ENCODE measurements at places on chromosomes 7 and 10.

DNA sequence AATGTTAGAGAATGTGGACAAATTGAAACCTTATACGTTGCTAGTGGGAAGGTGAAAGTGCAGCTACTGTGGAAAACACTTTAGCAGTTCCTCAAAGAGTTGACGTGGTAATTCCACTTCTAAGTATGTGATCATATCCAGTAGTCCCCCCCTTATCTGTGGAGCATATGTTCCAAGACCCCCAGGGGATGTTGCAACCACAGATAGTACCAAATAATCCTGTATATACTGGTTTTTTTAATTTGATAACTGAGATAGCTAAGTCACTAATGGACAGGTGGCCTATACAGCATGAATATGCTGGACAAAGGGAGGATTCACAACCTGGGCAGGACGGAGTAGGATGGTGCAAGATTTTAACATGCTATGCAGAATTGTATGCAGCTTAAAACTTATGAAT, 36.8 kb downstream of the PCGF5 start:
- no peak for DNase-seq

GRCh38 chr7:51310131-51310583, 6.5 kb downstream of the COBL start:
- peak; percentile 77 for DNase-seq

GRCh38 chr10:100811261-100811660, 65.9 kb downstream of the PAX2 start:
- no peak for DNase-seq

DNA sequence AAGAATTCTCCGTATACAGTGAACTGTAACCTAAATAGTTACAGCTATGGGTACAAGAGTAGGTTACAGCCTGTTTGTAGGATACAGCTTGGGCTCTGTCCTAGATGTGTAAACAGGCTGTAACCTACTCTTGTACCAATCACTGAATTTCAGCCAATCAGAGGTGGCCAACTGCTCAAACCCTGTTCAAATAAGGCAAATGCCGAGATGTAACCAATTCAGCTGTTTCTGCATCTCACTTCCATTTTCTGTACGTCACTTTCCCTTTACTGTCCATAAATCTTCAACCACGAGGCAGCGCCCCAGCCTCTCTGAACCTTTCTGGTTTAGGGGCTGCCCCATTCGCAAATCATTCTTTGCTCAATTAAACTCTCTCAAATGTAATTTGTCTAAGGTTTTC, 8.3 kb upstream of the MMP21 start:
- DNase-seq = no peak

GRCh38 chr7:75639886-75640190, 98.9 kb downstream of the HIP1 start:
- no peak for DNase-seq

- no peak for DNase-seq
Measured at GRCh38 chr10:51014680-51015389, 59.5 kb upstream of the PRKG1 start.

DNA sequence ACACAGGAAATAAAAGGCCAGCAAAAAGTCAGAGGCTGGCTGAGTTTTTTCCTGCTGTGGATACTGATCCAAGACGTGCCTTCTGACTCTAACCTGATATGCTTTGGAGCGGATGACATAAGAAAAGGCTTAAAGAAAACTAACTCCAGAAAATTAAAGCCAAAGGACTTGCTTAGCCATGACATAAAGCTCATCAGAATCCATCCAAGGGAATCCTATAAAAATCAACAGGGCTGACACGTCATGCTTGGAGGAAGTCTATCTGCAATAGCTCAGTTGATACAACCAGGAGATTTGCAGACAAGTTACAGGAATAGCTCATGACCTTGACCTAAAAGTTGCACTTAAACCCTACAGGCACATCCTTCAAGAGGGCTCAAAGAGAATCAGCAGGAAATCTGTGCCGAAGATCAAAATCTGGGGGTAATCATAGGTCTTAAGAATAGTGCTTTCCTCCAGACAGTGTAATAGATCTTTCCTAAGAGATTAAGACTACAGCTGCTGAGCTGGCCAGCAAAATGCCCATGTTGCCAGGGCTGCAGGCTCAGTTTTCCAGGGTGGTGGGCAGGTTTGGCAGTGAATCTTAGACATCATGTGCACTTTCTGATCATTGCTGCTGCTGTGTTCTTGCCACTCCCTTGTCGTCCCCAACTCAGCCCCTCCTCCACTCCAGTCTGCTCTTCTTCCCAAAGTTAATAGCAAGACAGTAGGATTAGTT, 111.5 kb upstream of the SVIL start:
- peak; percentile 41 for DNase-seq

- no peak for DNase-seq
Measured at GRCh38 chr10:124152139-124153022, 59.0 kb upstream of the CHST15 start.

DNA sequence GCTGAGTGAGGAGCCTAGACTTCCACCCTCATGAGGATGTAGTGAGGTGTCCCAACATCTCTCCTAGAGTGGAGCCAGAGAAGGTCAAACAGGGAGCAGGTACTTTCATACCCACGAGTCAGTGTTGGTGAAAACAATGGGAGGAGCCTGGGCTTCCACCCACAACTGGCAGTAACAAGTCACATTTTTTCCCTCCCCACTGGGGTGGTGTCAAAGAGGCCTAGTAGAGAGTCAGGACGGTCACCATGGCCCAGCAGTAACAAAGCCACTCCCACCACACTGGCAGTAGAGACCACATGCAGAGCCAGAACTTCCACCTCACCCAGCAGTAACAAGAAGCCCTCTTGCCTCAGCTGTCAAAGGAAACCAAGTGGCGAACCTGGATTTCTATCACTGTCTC, 280.2 kb upstream of the IMMP2L start:
- no peak for DNase-seq

DNA sequence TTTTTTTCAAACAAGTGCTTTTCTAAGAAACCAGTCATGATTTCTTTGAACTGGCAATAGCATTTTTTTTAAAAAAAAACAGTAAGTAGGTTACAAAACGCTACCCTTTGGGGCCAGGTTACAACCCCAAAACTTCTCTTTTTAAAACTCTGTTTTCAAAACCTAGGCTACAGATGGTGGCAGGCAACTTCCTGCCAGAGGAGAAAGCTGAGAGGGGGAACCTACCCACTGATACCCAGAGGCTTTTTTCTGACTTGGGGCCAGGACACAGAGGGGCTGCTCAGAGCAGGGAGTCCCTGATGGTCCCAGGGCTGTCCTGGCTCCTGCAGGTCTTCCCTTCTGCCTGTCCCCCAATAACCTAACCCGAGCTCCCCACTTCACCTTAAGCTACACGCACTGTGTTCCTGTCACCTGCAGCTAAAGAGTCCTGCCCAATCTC, 6.9 kb downstream of the STN1 start:
- DNase-seq = no peak

GRCh38 chr7:100825751-100826513, 1.4 kb downstream of the EPHB4 start:
- peak; percentile 24 for DNase-seq

DNA sequence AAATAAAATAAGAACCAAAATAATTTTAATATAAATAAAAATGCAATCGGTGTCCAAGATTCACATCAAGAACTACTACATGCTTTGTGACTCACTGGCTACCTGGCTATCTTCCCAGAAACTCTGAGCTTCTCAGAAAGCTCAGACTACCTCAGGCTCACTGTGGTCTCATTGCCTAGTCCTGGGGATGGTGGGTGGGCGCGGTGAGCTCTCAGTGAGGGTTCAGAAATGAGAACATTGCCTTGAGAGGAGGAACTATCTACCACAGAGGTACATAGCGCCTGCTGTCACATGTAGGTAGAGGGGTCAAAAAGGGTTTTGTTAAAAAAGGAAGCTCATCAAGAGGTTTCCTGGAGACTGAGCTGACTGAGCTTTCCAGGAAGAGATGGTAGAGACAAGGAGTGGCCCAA, 108.0 kb downstream of the WDFY4 start:
- no peak for DNase-seq

DNA sequence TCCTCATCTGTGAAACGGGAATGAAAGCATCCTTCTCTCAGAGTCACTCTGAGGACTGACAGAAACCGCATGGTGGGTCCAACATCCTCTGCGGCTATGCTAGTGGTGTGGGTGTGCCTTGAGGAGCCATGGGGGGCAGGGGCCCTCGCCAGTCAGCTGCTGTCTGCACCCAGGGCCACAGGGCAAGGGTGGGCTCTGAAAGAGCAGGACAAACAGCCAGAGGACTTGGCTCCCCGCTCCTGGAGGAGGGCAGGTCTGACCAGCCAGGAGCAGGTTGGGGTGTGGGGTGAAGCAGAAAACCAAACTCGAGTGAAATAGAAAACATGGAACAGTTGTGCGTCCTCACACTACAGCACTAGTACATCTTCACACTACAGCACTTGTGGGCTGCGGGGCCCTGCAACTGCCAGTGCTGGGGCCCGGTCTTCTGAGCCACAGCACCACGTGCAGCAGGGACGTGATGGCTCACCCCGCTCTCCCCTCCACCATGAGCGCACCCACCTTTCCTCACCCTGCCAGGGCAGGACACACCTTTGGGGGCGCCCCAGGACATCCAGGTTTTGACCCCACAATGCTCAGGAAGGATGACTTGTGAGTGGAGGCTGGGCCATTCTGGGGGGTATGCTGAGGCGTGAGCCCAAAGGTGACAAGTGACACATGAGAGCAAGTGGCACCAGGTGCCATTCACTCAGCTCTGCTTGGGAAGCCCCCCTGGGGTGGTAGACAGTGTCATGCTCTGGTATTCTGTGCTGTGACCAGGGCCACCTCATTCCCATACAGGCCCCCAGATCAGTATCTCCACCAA, 96.1 kb upstream of the RET start:
- no peak for DNase-seq

GRCh38 chr10:128178302-128178958, 52.2 kb upstream of the MKI67 start:
- peak; percentile 59 for DNase-seq

DNA sequence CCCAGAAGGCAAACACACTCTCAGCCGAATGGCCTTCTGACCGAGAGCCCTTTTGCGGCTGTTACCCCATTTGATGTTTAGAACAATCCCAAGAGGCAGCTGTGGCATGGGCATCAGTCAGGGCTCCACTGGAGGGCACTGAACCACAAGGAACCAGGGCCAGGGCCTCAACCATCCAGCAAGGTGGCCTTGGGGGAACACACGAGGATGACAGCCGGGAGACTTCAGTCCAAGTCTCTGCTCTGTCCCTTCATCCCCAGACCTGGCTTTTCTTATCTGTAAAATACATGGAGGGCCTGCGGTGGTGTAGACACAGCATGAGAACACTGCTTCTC, 63.6 kb upstream of the INSIG1 start:
- no peak for DNase-seq
